T-helper 2 cell (primary cell): ENCODE measurements at places on chromosomes 4 and X.

DNA sequence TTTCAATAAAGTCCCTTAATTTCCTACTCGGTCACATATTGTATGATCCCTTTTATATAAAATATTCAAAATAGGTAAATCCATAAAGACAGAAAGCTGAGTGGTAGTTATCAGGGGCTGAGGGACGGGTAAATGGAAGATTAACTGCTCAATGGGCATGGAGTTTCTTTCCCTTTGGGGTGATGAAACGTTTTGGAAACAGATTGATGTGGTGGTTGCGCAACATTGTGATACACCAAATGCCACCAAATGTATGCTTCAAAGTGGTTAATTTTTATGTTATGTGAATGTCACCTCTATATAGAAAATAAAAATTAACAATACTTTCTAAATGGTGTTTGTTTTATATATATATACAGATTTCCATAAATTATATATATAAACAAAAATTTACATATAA lies 15.0 kb upstream of the MAOB start:
- no peak for DNase-seq

DNA sequence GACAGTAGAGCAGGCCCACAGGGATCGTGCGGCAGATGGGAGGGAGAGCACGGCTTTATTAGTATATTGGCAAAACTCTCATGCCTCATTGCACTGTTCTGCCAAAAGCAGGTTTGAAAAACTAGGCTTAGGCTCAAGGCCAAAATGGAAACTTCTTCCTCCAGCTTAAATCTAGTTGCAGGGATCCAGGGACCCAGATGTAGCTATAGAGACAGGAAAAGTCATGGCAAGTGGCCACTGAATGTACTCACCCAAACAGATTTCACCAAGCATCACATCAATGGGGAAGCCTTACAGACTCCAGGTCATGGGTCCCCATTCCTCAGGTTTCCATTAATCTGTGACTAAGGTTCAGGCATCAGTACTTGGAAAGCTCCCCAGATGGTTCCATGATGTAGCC lies 149.2 kb downstream of the STK32B start:
- DNase-seq: no peak

DNA sequence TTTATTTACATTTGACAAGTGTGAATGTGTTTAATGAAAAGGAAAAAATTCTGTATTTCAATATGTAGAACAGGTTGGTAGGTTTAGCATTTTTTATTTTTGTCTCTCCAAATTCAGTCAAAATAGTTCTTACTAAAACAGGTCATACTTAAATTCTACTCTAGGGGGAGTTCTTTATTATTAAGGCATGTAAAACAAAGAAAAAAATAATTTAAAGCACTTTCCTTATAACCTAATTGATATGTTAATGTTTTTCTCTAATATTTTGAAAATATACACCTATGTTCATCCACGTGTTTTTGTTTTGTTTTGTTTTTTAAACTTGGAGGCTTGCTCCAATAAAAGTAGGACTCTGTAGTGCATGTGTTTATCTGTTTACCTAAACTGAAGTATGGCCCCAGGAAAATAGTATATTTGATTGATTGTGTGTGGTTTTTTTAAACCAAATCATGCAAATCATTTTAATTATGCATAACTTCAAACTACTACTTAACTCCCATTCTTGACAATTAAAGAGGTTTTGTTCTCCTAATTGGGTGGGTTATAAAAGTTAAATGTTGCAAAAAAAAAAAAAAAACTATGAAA lies 562.7 kb downstream of the RPA4 start:
- no peak for DNase-seq

DNA sequence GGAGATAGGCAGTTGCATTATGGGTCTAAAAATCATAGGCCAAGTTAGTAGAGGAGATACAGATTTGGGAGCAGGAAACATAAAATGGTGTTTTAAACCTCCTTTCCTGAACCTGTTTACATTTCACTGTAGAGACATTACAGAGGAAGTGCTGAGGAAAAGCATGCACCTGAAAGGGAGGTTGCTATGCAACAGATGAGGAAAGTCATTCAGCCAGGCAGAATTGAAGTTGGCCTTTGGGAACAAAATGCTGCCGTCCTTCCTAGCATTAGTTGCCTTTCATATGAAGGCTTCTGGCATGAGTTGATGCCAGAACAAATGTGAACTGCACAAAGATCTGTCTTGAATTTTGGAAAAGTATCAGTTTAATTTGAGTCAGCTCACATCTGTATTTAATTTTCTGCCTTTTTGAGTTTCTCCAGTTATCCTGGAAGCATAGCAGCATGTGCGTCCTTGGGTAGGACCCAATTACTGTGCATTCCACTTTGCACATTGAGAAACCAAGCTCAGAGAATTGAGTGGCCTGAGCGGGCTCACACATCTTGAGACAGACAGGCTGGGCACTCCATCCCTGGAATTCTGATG lies 38.2 kb downstream of the MAGED1 start:
- DNase-seq: no peak

GRCh38 chrX:67787196-67787595 lies 243.4 kb downstream of the AR start:
- DNase-seq: no peak

DNA sequence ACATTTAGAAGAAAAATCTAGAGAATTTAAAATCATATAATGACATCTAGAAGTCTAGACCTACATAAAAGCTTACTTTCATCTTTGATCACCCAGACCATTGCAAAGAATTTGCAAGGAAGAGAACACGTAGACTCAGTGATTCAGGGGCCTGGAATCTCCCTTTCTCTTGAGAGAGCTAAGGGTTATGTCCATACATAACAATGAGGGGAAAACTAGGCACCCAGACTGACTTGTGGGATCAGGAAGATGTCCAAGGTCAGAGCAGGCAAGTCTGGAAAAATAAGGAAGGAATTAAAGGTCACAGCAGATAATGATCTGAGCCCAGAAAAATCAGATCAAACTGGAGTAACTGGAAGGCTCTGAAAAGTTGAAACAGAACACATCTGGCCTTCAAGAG lies 198.4 kb upstream of the SFRP2 start:
- DNase-seq: no peak
